ENCODE measurements at places on chromosomes 4 and X.

DNA sequence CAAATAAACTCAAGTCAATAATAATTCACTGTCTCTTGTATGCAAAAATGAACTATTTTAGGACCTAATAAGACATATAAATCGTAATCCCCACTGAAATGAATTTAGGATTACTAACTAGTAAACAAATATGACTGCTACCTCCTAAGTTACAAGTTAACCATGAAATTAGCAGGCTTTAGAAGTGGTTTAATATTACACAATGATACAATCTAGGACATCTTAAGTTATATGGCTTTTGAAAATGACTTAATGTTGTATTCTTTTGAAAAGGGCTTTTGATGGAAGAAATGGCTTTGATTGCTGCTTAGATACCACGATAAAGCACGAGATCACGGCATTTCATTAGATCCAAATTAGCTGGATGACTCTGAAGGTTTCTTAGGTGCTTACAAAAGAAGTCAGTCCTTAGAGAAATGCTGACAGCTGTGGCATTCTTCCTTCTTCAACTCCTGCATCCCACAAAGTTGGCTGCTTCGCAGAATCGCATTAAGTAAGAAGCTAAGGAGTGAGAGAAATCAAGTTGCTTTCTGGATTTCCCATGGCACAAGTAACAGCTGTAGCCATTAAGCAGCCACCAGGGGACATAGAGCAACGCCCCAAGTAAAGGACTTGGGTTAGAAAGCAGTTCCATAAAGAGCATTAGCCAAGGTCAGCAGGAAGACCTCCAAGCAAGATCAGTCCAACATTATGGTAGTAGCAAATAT lies 6.9 kb downstream of the SLC10A7 start:
- no peak for DNase-seq

- no peak for DNase-seq
Observed at GRCh38 chr4:88865466-88865865, 167.8 kb upstream of the NAP1L5 start.

- DNase-seq, result no peak
Observed at GRCh38 chr4:83552083-83552482, 16.2 kb downstream of the GPAT3 start.

DNA sequence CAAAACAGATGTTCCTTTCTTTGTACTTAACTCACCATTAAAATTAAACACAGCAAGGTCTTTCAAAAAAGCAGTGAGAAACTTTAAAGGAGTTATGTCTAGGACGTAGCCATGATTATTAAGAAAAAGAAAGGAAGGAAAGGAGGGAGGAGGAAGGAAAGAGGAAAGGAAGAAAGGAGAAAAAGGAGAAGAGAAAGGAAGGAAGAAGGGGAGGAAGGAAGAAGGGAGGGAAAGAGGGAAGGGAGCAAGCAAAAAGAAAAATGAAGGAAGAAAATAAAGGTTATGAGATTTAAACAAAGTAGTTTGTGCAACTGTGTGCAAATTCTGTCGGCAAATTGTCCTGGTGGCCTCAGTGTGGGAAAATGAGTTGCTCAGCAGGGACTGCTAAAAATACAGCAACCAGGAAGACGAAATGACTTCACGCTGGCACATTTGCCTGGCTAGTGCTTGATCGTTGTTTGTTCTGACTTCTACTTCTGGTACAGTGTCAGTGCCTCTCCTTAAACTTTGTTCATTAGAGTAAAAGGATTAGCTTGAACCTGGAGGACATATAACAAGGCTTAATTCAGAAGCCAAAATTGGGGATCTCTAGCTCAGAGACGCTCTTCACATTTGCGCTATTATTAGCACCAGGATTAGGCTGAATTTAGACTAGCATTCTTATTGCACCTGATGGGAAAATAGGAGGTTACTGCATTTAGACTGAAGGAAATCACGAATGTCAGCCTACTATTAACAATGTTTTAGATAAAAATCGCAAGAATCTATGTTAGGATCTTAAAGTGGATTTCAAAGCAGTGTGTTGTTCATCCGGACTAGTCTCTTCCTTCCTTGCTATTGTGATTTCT lies 81.2 kb downstream of the DCK start:
- no peak for DNase-seq

- no peak for DNase-seq
Observed at GRCh38 chrX:154382483-154383069, 3.5 kb downstream of the EMD start.

- DNase-seq, result no peak
Observed at GRCh38 chr4:78288327-78288726, 231.2 kb downstream of the FRAS1 start.

GRCh38 chr4:74447636-74448233 lies 2.8 kb downstream of the AREG start:
- DNase-seq, result no peak

Data from endothelial cell (in vitro differentiated cells).